ENCODE measurements at places on chromosomes 3 and 15.

- no peak for DNase-seq
These were observed 97.8 kb downstream of the CLDN1 start for GRCh38 chr3:190224456-190224855.

DNA sequence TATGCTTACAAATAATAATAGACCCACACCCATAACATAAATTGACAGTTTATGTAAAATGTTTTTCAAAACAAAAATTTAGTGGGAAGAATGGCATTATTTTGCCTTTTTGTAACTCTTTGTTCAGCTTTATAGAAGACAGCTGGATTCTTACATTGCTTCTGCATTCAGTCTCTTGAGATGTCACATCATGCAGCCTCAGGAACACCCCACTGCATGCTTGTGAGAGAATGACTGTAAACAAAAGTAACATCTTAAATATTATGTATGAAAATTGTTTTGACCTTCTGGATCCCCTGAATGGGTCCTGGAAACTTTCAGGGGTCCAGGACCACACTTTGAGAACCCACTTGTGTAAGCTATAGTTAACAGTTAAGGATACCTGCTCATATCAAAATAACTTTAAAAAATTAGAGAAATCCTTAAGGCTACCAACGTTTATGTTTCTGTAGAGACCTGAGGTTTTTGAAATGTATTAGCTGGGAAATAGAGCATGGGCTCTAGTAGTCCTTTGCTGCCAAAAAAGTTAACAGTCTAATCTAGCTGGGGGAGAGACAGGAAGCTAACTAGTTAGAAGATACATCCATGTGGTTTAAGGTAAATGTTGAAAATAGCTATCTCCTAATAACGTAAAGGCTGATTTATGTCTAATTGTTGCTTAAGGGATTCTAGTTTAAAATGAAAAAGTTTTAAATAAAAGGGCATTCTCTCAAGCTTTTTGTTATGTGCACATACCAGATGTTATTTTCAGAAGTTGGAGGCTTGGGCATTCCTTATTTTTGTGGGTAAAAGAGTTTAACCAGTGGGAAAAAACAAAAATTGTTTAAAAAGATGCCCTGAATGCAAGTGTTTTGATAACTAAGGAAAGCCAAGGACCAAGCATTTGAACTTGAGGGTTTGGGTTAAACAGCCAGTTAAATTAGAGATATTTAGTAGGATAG is 3.8 kb downstream of the USP3 start:
- DNase-seq, result no peak

DNA sequence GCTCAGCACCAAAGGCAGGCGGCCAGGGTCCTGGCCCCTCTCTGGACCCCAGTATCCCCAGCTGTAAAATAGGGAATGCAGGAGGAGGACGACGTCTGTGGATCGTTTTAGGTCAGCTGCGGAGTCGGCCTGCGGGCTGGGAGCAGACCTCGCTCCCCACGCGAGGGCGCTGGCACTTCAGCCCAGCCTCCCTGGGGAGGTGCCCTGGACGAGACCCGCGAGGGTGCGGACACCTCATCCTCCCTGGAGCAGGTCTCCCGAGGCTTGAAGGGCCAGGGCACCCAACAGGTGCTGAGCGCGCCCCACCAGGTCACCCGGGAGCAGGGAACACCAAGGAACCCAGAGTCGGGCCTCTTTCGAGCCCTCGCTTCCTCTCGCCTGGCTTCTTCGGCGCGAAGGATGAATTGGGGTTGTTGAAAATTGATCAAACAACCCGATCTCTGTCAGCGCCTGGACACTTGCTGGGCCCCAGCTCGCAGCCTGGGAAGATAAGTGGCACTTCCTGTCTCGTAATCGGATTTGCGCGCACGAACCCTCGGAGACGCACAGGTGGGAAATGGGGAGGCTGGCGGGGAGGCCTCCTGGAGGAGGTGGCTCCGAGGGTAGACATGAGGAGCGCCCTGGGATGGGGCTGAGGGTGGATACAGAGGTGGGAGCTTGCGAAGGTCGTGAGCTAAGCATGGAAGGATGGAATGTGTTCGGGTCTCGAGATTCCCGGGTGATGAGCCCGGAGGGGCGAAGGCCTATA is 588 bp upstream of the VIPR1 start:
- DNase-seq, result peak; percentile 76

DNA sequence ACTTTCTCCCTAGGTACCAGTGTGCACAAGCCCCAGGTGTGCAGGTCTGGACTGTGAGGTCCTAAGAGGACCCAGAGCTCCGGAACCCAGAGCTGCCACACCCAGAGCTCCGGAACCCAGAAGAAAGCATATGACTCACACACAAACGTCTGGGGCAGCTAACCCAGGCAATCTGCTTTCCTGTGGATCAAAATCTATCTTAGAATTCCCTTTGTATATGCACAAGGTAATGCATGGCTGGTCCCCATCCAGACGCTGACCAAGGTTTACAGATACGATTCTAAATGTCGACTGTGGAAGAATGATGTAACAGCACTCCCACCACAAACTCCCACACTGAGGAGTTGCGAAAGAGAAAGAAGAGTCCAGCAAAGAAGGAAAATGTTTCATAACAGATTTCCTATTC is 15.7 kb downstream of the KCNMB2 start:
- DNase-seq, result no peak

DNA sequence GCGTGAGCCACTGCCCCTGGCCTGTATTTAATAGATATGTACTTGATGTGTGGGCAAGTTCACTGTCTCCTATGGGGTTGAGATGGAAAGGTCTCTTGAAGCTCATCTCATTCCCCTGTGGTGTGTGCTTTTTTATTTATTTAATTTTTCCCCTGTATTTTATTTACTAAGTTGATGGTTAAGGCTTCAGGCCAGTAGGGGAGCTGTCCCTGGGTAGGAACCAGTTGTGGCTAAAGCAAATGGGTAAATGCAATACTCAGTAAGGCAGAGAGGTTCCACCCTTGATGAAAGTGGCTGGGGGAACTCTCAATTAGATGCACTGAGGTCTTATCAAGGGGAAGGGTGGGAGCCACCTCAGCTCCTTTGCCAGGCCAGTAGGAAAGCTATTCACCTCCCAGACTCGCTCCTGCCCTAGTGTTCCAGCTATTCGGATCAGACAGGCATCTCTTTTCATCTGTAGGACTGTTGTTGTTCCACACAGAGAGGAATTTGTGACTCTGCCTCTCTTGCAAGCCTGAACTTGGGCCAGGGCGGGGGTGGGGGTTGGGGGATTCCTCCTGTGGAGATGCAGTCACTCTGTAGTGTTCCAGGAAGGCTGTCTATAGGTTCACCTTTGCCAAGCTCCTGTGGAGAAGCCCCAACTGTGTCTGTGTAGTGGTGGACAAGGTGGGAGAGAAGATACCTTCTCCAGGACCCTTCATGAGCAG is 26.1 kb downstream of the PCCB start:
- DNase-seq, result no peak

DNA sequence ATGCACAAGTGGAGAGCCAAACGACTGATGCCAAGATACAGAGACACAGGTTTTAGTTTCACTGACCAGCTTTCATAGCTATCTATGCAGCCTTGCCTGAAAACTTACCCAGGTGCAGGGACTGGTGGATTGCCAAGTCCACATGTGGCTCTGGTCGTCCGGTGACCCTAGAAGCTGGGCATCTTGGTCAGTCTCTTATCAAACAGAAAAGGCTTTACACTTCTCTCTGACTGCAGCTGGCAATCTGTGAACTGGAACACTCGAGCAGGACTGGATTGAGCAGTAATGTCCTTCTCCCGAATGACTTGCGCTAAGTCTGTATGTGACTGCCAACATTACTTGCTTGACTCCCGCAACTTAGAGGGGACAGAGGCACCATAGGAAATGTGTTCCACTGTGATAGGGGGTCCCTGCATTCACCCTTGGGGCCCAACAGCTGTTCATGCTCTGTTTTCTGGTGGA is 63.0 kb upstream of the SIAH2 start:
- no peak for DNase-seq

DNA sequence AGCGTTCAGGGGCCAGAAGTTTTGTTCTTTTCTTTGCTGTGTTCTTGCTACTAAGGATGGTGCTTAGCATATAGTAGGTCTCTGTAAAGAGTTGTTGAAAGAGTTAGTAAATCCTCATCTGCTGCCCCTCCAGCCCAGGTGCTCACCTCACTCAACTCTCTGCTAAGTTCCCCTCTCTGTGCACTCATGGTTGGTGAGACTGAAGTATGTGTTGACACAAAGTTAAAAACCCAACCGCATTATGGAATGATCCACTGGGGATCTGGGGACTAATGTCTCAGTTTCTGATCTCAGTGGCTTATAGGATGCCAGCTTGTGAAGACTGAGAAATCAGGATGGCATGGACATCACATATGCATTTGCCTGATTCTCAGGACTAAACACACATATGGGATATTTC is 13.8 kb downstream of the RYR3 start:
- DNase-seq, result no peak

GRCh38 chr3:53230789-53231188 is 25.0 kb downstream of the TKT start:
- no peak for DNase-seq

GRCh38 chr3:9036404-9037131 is 73.3 kb upstream of the RAD18 start:
- no peak for DNase-seq

DNA sequence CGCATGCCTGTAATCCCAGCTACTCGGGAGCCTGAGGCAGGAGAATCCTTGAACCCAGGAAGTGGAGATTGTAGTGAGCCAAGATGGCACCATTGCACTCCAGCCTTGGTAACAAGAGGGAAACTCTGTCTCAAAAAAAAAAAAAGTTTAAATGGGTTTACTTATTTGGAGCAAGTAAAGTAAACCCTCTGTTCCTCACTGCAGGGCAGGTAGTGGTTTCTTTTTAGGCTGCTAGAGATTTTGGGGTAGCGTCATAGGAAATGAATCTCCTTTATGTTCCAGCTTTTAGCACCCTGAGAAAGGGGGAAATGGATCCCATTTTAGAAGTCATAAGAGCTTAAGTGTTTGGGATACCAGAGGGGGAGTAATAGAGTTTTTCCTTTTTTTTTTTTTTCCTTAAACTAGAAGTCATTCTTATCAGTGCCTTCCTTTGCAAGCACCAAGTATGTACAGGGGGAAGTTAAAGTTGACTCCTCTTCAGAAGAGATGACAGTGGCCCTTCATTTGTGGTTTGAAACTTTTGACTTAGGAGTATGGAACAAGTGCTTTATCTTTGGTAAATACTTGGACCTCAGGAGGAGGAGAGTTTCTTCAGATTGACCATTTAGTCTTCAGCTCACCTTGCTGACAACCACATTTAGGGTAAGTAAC is 8.0 kb downstream of the PXK start:
- DNase-seq, result no peak

DNA sequence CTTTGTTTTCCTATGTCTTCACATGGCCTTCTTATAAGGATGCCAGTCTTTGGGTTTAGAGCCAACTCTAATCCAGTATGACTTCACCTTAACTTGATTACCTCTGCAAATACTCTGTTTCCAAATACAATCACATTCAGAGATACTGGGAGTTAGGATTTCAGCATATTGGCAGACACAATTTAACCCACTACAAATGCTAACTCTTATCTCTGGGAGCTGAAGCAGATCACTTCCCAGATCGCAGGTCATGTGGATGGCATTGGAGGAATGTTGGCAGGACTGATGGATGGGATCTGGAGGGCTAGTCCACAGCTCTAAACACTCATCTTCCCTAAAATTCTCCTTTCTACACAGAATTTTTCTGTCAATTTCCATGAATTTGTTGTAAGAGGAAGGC is 46.2 kb upstream of the ADGRG7 start:
- no peak for DNase-seq

DNA sequence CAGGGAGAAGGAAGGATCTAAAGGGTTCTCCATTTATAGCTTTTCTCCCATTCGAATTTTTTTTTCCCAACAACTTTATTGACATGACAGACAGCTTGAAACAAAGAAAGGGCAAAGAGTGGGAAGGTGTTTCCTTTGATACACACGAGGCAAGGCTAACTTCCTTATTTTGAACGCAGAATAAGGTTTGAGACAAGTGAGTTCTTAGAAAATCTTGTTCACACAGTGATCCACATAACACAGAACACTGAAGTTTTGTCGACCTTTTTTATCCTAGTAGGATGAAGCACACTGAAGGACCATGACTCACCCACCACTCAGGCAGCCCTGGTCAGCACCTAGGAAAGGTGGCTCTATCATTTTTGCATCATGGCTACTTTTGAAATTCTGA is 425.8 kb upstream of the MDFIC2 start:
- DNase-seq, result no peak

DNA sequence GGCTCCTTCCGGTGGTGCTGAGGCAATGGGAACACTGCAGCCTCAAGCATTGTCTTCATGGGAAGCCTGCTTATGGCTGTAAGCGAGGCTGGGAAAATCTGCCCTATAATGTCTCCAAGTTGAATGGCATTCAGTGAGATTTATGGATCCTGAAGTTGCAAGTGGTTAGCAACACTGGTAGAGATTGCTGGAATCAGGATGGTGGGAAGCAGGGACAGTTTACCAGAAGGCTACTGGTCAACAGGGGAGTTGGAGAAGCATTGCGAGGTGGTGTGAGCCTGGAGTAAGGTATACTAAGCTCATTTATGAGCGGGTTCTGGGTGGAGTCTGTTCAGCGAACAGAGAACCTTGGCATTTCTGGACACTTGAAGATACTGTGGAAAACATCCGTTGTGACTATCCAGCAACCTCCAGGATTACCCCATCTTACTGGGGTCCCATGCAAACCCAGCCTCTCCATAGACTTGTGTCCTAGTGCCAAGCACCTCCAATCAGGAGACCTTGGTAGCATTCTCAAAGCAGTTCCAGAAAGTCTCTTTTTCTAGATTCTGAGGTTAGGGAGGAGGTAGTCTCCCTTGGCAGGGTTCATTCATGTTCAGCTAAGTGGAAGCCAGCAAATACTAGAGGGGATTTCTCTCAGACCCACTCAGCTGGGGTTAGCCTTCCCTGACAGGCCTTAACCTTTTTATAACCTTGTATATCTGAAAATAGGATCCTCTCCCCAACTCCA is 7.3 kb downstream of the RPSA start:
- no peak for DNase-seq

DNA sequence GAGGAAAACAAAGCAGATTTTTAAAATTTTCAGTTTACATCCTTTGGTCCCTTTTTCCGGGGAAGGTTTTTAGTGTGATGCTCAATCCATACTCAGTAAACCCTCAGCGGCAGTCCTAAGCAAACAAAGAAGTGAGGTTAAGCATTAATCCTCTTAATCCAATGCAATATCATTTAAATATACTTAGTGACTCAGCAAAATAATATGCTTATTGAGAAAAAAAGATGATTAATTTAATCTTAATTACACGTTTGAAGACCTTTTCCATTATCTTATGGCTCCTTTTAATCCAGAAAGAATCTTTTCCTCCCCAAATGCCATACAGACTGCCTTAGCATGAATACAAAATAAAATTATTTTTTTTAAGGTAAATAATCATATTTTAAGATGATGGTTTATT is at the start of gene GABRR3:
GABRR3 (minus strand) TSS at position 108 of the 400 bp plus-strand sequence. CDS start 328 bp downstream, outside the sequence.
- no peak for DNase-seq

- DNase-seq, result no peak
These were observed 2.8 kb downstream of the VPS13C start for GRCh38 chr15:62057341-62057980.

DNA sequence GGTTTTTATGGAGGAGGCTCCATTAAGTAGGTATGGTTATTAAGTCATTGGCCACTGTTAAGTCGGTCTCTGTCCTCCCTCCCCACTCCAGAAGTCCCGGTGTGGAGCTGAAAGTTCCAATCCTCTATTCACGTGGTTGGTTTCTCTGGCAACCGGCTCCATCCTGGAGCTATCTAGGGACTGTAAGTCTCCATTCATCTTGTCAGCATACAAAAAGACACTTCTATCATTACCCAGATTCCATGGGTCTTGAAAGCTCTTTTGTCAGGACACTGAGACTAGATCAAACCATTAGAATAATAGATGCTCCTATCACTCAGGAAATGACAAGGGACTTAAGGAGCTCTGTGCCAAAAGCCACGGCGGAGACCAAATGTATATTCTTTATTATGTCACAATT is 110.3 kb downstream of the PIK3CB start:
- DNase-seq, result no peak

- no peak for DNase-seq
These were observed 47.6 kb downstream of the GAP43 start for GRCh38 chr3:115670911-115671310.

Data from stimulated activated CD4-positive, alpha-beta T cell treated with anti-CD3 and anti-CD28 coated beads, Interleukin-15, amount 100 ng/mL, for 24 hours (primary cell).